ENCODE measurements at places on chromosomes 4 and X.

- no peak for DNase-seq
Measured at GRCh38 chr4:187283201-187283955, 559.7 kb upstream of the FAT1 start.

DNA sequence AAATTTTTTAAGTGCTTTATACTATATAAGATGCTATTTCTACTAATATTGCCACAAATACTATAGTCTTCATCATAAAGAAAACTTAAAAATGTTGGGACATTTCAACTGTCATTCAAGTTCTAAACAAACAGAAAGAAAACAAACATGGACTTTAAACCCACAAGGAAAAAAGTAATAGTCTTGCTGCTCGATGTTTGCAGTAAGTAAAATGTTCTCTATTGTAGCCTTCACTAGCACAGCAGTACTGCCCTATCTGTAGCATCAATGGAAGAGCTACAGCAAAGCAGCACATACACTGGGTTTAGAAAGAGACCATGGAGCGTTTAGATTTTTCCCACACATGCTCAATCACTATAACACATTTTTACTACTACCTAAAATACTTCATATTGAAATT lies 146.8 kb downstream of the KLHL13 start:
- DNase-seq: peak; percentile 18

DNA sequence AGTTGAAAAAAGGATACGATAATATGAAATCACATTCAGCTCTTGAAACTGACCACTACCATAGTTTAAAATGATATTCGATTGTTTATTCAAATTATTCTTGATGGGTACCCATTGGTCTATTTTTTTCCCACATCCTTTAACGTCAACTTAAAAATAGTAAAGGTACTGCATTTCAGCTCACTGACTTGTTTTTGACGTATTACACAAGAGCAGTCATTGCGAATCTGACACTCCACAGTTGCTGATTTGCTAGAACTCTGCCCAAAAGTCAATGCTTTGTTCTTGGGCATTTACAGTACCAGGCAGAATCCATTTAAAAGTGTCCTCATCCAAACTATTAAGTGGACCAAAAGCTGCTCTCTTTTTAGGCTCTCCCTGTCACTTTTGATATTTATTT lies 1.2 kb upstream of the PDS5A start:
- DNase-seq: no peak

GRCh38 chr4:1405636-1406393 lies 427 bp downstream of the NKX1-1 start:
- DNase-seq: no peak

DNA sequence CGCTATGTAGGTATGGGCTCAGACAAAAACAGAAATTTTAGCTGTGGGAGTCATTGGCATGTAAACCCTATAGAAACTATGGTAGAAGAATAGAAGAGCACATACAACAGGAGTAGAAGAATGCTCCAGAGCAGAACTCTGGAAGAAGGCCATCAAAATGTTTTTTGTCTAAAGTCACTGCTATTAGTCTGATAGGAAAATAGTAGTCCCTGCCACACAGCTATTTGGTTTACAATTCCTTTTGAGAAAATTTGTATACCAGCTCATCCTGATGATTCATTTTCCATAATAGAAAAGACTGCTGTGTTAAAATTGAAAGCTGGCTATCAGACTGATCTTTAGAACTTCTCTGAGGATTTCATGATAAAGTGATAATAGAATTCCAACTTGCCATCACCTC lies 32.8 kb upstream of the ADAD1 start:
- no peak for DNase-seq

- DNase-seq: no peak
Measured at GRCh38 chr4:16608123-16608522, 290.3 kb downstream of the LDB2 start.

- no peak for DNase-seq
Measured at GRCh38 chr4:77074381-77074831, 1.4 kb downstream of the CCNI start.

DNA sequence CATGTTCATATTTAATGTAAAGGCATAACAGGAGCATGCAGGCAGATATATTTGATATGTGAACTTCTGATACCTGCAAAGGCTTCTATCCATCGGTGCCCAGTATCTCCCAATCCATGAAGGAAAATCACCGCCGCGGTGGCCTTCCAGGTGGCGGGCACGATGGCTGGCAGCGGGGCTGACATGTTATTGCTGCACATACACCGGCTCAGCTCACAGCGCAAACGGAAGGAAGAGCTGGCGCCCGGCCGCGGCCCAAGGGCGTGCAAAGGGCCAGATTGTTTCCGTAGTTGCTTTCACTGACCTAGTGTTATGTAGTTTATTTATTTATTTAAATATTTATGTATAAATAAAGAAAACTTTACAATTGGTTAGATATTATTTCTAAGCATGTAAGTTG lies 322.7 kb upstream of the PITX2 start:
- no peak for DNase-seq

DNA sequence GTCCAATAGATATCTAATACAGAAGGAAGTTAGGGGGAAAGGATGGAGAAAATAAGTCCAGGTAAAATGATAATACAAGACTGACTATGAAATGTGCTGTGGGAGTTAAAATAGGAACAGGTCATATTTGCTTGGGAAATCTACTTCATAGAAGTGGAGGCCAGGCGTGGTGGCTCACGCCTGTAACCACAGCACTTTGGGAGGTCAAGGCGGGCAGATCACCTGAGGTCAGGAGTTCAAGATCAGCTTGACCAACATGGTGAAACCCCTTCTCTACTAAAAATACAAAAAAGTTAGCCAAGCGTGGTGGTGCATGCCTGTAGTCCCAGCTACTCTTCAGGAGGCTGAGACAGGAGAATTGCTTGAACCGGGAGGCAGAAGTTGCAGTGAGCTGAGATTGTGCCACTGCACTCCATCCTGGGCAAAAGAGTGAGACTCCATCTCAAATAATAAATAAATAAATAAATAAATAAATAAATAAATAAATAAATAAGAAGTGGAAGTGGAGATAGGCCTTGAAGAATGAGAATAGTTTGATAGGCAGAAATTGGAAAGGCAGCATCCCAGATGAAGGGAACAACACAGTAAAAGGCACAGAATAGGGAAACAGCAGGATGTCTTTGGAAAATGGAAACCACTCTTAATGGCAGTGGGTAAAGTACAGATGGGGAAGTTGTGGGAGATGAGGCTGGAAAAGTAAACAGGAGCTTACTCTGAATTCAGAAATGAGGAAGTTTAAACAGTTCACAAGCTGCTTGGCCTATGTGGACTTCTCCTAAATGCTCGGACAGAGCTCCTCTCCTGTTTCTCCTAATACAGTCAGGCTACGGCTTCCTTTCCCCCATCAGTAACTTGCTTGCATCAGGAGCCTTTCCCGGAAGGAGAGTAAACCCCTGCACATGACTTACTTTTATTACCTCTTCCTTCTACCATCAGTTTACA lies 15.1 kb upstream of the GK start:
- DNase-seq: no peak

DNA sequence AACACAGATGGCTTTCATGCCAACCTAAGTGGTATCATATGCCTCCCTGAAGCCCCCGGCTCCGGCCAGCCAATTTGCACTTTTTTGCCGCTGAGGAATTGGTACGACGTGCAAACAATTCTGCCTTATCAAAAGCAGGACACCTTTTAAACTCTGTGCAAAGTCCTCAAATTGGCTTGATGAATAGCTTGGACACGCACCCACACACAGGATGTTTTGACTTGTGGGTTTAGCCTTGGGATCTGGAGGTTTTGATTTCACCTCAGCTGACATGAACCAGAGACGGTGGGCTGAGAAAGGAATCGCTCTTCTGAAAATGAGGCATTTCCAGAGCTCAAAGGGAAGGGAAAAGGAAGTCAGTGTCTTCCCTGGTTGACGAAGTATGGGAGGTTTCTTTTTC lies 110.8 kb upstream of the SHOX start:
- no peak for DNase-seq

GRCh38 chr4:101355246-101355645 lies 7.9 kb upstream of the PPP3CA start:
- no peak for DNase-seq

DNA sequence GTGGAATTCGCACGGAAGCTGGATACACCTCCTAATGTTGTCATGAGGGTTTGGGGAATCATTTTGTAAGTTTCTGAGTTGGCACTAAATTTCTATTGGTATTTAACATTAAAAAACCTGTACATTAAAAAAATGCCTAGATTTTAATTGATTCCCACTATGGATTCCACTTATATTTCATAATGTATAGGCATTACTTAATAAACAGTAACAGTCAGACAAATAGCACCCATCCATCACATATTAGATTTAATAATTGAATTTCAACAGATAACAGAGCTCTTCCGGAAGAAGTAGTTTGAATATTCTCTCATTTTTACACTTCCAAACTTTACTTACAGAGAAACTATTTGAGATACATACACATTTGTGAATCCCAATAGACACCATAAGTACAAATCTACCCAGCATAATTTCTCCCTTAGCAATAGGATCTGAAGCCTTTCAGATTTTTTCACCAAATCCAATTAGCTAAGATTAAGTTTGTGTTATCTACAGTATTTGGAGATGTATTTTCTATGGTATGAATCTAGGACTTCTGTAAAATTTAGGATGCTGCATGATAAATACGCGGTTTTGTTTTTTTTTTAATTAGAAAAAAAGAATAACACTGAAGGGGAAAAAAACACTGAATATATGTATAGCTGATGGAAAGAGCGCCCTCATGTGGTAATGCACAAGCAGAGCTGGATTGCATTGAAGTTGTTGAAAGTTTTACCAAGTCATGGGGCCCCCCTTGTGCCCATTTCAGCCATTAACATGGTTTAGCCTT lies 12.2 kb upstream of the ODAM start:
- DNase-seq: no peak

DNA sequence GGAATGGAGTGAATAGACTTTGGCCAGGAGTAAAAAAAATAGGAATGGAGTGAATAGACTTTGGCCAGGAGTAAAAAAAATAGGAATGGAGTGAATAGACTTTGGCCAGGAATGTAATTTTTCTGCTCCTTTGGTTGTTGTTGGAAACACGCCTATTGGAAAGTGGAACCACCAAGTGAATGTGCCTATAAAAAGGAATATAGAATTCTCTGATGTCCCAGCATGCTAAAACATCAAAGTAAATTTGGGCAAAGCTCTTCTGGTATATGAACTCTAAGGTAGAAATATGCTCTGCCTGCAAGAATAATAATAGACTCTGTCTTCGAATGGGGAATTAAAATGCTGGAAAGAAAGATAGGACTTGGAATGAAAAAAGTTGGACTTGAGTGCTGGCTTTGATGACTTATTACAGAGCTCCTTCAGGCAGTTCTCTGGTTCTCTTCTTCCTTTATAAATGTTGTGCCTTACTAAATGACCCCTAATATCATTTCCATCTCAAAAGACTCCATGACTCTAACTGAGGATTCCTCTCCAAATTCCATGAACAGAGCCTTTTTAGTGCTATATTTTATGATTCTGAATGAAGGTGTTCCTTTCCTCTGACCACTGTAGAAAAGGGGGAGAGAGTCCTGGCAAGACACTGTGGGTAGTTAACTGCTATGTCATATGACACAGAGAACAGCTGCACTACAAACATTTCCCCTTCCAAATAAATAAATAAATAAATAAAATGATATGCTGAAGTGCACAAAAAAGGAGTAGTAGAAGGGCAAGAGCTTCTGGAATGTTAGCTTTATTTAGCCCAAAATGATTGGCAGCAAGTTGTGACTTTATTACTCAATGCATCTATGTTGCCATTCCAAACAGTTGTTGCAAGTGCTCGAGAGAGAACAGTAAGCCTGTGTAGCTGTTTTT lies 13.5 kb upstream of the GBA3 start:
- no peak for DNase-seq

GRCh38 chrX:111355523-111356115 lies 56.4 kb downstream of the DCX start:
- DNase-seq: no peak

GRCh38 chr4:36509845-36510244 lies 228.4 kb downstream of the DTHD1 start:
- no peak for DNase-seq

- no peak for DNase-seq
Measured at GRCh38 chr4:20359692-20360091, 108.0 kb downstream of the SLIT2 start.

- DNase-seq: no peak
Measured at GRCh38 chr4:36006226-36006625, 238.1 kb downstream of the ARAP2 start.

DNA sequence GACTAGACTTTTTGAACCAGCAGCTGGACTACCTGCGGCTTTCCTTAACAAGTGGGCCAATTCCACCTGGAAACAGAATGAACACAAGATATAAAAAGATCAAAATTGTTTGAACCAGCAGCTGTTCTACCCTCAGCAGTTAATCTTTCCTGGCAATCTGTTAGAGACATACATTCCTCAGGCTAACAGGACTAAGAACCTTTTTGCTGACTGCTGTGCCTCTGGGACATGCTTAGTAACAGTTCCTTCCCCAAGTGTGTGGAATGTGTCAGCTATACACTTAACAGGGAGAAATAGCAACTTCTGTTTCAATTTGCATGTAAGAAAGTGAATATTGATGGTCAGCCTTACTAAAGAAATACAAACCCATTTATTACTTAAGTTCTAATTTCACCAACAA lies 554.4 kb downstream of the ARAP2 start:
- no peak for DNase-seq

DNA sequence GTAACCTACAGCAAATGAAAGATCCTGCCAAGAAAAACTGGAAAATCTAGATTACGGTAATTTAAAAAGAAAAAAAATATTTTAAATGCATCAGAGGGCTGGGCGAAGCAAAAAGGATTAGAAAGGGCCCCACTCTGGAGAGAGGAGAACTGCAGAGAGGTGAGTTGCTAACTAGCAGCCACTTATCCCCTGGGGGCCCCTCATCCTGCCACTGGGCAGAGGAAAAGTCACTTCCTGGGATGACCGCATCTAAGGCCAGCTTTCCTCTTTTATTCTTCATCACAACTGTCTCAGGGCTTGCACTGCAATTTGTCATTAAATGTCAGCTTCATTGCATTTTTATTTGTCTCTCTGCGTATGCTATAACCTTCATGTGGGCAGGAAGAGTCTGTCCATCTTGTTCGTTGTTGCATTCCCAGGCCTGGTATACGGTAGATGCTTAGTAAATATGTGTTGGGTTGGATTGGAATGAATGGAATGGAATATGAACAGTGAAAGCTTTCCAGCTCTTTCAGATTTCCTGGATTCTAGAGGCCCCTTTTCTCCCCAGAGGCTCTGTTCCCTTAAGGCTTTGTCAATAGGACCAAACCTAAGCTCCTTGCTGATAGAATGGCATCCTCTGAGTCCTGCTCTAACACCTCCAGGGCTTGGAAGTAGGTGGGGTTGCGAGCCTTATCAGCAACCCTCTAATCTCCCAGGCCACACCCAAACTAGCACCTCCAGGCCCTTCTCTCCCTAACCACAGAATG lies 58.9 kb downstream of the TLR10 start:
- DNase-seq: no peak

All from NCI-H1436 treated with DMSO at 0.1 percent for 48 hours (cell line).